Activated effector memory CD4-positive, alpha-beta T cell treated with Interleukin-2 at 50 U/mL for 16 hours (primary cell): ENCODE measurements at places on chromosomes 1 and 21.

DNA sequence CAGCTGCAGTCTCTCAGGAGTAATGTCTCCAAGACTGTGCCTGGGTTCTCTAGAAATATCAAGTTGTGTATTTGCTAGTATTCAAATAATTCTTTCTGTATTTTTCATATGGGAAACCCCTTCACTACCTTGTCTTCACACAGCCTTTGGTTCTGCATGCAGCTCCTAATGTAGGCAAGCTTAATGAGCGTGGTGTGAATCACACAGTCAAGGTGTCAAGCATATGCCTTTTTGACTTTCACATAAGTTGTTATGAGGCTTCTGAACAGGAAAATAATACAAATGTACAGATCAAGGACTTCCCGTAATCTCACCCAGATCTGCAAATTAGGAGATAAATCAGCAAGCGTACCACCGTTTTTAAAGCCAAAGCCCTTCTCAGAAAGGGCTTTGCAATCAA lies at the start of gene FCRL3:
TSS of gene FCRL3 (minus strand) at position 38 of the 400 bp plus-strand sequence. CDS start 280 bp downstream, outside the sequence.
- no peak for DNase-seq

DNA sequence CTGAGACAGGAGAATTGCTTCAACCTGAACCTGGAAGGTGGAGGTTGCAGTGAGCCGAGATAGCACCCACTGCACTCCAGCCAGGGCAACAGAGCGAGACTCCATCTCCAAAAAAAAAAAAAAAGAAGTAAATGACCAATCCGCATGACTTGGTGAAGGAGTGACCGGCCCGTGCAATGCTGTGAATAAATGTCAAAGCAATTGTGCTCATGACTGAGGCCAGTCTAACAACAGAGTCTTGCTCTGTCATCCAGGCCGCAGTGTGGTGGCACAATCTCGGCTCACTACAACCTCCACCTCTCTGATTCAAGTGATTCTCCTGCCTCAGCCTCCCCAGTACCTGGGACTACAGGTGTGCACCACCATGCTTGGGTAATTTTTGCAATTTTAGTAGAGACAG lies 27.8 kb upstream of the SLC19A1 start:
- DNase-seq, result no peak

DNA sequence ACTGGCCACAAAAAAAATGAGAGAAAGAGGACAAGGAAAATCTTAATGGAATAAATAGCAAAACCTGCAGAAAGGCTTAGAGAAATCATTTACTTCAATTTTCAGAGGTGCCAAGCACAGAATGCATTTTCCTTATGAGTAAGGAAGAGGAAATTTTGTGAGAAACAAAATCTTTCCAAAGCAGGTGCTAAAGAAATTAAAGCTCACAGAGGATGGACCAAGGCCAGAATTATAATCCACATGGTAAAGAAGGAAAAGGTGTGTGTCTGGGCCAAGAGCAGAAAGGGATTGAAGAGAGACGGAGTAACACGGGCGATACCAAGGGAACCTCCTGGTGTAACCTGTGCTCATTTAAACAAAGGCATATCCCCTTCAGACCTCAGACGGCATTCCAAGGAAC lies 340.0 kb upstream of the NFIA start:
- no peak for DNase-seq

DNA sequence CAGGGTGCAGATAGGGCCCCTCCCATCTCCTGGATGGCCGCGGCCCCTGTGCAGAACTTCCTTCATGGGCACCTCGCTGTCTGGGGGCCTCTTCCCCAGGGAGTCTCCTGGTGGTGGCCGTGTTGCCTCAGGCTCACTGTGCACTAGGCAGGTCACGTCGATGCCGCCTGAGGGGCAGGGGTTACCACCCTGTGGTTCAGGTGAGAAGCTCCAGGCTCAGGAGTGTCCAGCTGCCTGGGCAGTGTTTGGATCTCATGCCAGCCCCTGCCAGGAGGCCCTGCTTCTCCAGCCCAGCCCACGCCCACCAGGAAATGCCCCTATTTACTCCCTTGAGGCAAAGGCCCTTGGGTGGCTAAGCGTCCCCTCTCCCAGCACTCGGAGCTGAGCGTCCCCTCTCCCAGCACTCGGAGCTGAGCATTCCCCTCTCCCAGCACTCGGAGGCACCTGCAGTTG lies 2.1 kb downstream of the ITGB2 start:
- DNase-seq, result no peak

GRCh38 chr1:39711104-39711965 lies 20.1 kb upstream of the HPCAL4 start:
- DNase-seq, result no peak

- DNase-seq, result no peak
Measured at GRCh38 chr1:47996060-47996405, 1.2 kb downstream of the TRABD2B start.

- no peak for DNase-seq
Measured at GRCh38 chr1:46642115-46642680, 25.6 kb upstream of the MOB3C start.

GRCh38 chr1:215595231-215595630 lies 28.1 kb downstream of the KCTD3 start:
- DNase-seq, result no peak

GRCh38 chr1:11722538-11722937 lies 13.4 kb upstream of the AGTRAP start:
- no peak for DNase-seq
